ENCODE measurements at places on chromosomes 2 and 18. TPM values are rescaled to one million over a fixed set of nuclear protein-coding genes. Genes with fewer than 3 reads are reported as not detected.

IGFBP2 gene
- total RNA-seq = not detected

- no peak overlapping the region for H3K4me3 ChIP-seq
- no peaks in the 10 kb centered on the region for H3K36me3 ChIP-seq
- H3K27me3 ChIP-seq = peaks cover 27% of the 10 kb centered on the region
Measured at GRCh38 chr2:70930371-70931329, 5.0 kb upstream of the ATP6V1B1 start.

GRCh38 chr2:158975271-158975921, 7.0 kb downstream of the TANC1 start:
- H3K4me1 ChIP-seq = peaks cover 2% of the 10 kb centered on the region
- no peak overlapping the region for H3K27ac ChIP-seq
- no peak overlapping the region for H3K4me3 ChIP-seq
- peaks cover 53% of the 10 kb centered on the region for H3K27me3 ChIP-seq
- no peaks in the 10 kb centered on the region for H3K36me3 ChIP-seq

DNA sequence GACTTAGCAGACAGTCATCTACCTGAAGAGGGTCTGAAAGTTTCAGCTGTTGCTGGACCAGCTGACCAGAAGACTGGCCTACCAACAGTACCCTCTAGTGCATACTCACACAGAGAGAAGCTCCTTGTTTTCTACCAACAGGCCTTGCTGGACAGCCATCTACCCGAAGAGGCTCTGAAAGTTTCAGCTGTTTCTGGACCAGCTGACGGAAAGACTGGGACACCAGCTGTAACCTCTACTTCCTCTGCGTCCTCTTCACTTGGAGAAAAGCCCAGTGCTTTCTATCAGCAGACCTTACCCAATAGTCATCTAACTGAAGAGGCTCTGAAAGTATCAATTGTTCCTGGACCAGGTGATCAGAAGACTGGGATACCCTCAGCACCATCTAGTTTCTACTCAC, 63.2 kb downstream of the ALMS1 start:
- H3K27ac ChIP-seq = no peak overlapping the region
- H3K4me1 ChIP-seq = no peaks in the 10 kb centered on the region
- DNase-seq = no peak

EFEMP1 gene
- not detected for total RNA-seq

DNA sequence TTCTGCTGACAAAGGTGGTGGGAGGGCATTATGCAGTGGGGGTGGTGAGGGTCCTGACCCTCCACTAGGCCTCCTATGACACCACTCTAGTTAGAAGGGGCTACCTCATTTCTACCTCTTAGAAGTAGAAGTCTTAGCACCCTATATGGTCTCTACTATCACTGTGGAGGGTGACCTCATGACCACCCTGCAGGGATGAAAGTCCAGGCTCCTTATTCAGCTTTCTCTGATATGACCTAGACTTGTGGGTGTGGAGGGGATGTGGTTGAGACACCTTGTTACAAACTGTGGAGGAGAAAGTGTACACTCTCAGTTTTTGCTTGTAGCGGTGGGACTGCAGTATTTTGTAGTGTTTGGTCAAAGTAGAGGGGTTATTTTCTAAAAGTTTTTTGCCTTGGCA, 18.6 kb downstream of the TMEM182 start:
- H3K4me3 ChIP-seq = no peak overlapping the region
- no peak overlapping the region for H3K27ac ChIP-seq
- no peaks in the 10 kb centered on the region for H3K4me1 ChIP-seq
- H3K36me3 ChIP-seq = peaks cover 9% of the 10 kb centered on the region

DNA sequence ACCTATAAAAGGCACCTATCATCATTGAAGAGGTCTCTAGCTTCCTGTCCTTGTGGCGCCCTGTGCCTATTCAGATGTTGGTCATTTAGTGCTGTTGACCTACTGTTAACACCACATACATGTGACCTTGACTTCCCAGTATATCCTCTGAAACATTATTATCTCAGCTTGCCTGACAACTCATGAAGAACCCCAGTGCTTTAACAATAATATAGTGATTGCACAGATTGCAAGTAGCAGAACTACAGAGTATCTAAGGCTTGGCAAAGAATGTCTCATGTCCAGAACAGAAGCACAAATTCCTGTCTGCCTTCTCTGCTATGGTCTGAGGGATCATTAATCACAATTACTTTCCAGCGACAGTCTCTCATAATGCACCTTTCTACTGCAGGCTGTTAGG, 165.3 kb downstream of the LCLAT1 start:
- DNase-seq = no peak
- no peaks in the 10 kb centered on the region for H3K27me3 ChIP-seq
- H3K4me1 ChIP-seq = peaks cover 4% of the 10 kb centered on the region
- peaks cover 31% of the 10 kb centered on the region for H3K36me3 ChIP-seq
- H3K27ac ChIP-seq = no peak overlapping the region

IHH gene
- total RNA-seq = not detected

CIB4 gene
- not detected for total RNA-seq

GRCh38 chr2:173623438-173624319, 269.0 kb downstream of the CDCA7 start:
- no peaks in the 10 kb centered on the region for H3K4me1 ChIP-seq
- no peak for DNase-seq
- peaks cover 15% of the 10 kb centered on the region for H3K27me3 ChIP-seq
- H3K36me3 ChIP-seq = peaks cover 2% of the 10 kb centered on the region

- no peak for DNase-seq
- no peak overlapping the region for H3K27ac ChIP-seq
- no peaks in the 10 kb centered on the region for H3K36me3 ChIP-seq
- no peaks in the 10 kb centered on the region for H3K4me1 ChIP-seq
Measured at GRCh38 chr2:226334981-226335720, 464.5 kb downstream of the IRS1 start.

GRCh38 chr2:21607572-21607971, 483.8 kb downstream of the TDRD15 start:
- no peak overlapping the region for H3K27ac ChIP-seq
- no peaks in the 10 kb centered on the region for H3K4me1 ChIP-seq

- no peak overlapping the region for H3K4me3 ChIP-seq
- H3K27ac ChIP-seq = no peak overlapping the region
Measured at GRCh38 chr2:23523373-23524260, 138.6 kb downstream of the KLHL29 start.

- no peak overlapping the region for H3K4me3 ChIP-seq
- no peaks in the 10 kb centered on the region for H3K36me3 ChIP-seq
- no peak for DNase-seq
- H3K4me1 ChIP-seq = no peaks in the 10 kb centered on the region
- no peak overlapping the region for H3K27ac ChIP-seq
Measured at GRCh38 chr2:17122887-17123501, 395.2 kb downstream of the RAD51AP2 start.

DNA sequence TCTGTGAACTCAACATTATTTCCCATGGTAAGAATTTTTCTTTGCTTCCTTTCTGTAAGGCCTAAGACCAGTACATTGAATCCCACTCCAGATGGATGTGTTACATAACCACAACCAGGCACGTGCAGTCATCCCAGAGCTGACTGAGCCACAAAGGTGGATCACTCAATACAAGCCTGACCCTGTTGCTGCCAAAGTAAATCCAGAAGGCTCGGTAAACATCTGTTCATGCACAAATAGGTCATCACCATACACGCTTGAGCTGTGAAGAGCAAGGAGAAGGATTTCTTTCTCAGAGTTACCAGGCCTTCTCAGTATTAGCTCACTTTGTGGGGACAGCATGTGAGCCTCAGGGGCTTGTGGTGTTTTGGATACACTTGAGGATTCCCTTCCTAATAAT, 791.4 kb upstream of the FANCL start:
- H3K36me3 ChIP-seq = no peaks in the 10 kb centered on the region
- H3K27ac ChIP-seq = no peak overlapping the region
- H3K4me3 ChIP-seq = no peak overlapping the region
- DNase-seq = no peak
- peaks cover 1% of the 10 kb centered on the region for H3K27me3 ChIP-seq
- no peaks in the 10 kb centered on the region for H3K4me1 ChIP-seq

VIL1 gene
- total RNA-seq = not detected

- no peak overlapping the region for H3K27ac ChIP-seq
- DNase-seq = no peak
- peaks cover 5% of the 10 kb centered on the region for H3K27me3 ChIP-seq
- H3K4me3 ChIP-seq = no peak overlapping the region
- no peaks in the 10 kb centered on the region for H3K4me1 ChIP-seq
Measured at GRCh38 chr2:15930589-15931318, 9.6 kb upstream of the MYCN start.

- no peak for DNase-seq
- no peaks in the 10 kb centered on the region for H3K27me3 ChIP-seq
- peaks cover 8% of the 10 kb centered on the region for H3K36me3 ChIP-seq
- no peaks in the 10 kb centered on the region for H3K4me1 ChIP-seq
- H3K4me3 ChIP-seq = no peak overlapping the region
Measured at GRCh38 chr2:161332371-161332967, 24.2 kb downstream of the PSMD14 start.

GRCh38 chr2:7428454-7429204, 511.4 kb downstream of the RNF144A start:
- no peak for DNase-seq
- no peaks in the 10 kb centered on the region for H3K36me3 ChIP-seq
- peak overlapping the region; percentile 31 for H3K4me3 ChIP-seq
- no peaks in the 10 kb centered on the region for H3K27me3 ChIP-seq
- peak overlapping the region; percentile 81 for H3K27ac ChIP-seq
- H3K4me1 ChIP-seq = peaks cover 48% of the 10 kb centered on the region

MAL gene
- total RNA-seq = 116 TPM

- H3K27ac ChIP-seq = no peak overlapping the region
- H3K4me3 ChIP-seq = no peak overlapping the region
- H3K36me3 ChIP-seq = no peaks in the 10 kb centered on the region
Measured at GRCh38 chr18:1994471-1994870, 576.8 kb downstream of the METTL4 start.

MZT2B gene
- total RNA-seq = 217 TPM

- no peaks in the 10 kb centered on the region for H3K27me3 ChIP-seq
- H3K4me1 ChIP-seq = no peaks in the 10 kb centered on the region
- no peak overlapping the region for H3K4me3 ChIP-seq
- H3K27ac ChIP-seq = no peak overlapping the region
- DNase-seq = no peak
Measured at GRCh38 chr2:47221039-47221438, 65.9 kb upstream of the STPG4 start.

GRCh38 chr2:119814216-119814615, 54.5 kb downstream of the PTPN4 start:
- DNase-seq = no peak
- no peaks in the 10 kb centered on the region for H3K27me3 ChIP-seq
- peak overlapping the region; percentile 9 for H3K27ac ChIP-seq
- H3K4me1 ChIP-seq = peaks cover 37% of the 10 kb centered on the region

DNA sequence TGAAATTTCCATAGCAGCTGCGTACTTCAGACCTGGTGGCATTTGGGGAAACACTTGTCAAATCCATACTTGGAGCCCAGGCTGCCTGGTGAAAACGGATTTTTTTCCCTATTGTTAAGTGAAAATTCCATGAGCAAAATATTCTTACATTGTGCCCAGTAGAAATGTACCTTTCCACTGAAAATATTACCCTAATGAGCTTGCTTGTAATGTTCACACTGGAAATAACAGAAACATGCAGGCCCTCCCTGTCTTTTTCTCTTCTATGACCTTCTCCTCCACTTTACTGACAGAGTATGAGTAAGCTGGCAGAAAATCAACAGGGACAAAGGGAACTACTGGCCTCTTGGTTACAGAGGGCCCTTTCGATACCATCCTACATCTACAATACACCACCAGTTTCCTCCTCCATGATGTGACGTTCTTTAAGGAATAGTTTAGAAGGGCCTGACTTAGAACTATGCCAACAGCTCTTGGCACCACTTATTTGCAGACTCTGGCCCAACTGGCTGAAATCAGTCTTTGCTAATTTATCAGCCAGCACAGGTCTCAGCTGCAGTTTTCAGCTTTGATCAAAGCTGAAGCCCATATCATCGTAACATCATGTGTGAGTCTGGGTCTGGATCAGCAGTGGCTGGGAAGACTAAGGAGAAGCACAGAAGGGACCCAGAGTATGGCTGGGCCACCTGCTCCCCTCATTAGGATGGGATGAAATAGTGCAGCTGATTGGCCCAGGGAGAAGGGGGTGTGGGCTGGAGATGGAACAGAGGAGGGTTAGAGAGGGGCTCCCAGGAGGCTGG, 272.2 kb upstream of the ID2 start:
- H3K4me3 ChIP-seq = no peak overlapping the region
- H3K27ac ChIP-seq = no peak overlapping the region
- H3K36me3 ChIP-seq = no peaks in the 10 kb centered on the region
- peaks cover 1% of the 10 kb centered on the region for H3K27me3 ChIP-seq
- peaks cover 2% of the 10 kb centered on the region for H3K4me1 ChIP-seq

MARCO gene
- total RNA-seq = not detected

DNA sequence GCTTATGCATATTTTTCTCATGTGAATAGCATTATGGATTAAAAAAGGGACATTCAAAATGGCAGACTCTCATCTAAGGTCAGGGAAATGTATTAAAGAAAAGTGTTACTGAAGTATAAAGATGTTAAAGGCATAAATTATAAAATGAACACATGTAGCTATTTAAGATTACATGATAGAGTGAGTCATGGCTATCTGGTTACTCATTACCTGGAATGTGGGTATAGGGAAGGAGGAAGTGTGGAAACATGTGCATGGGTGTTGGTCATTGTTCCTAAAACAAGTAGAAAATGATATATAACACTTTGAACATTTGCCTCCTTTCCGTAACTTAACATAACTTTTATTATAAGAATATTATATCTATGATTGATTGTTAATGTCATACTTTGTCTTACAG, 66.4 kb downstream of the MYO1B start:
- DNase-seq = no peak
- no peaks in the 10 kb centered on the region for H3K36me3 ChIP-seq
- peaks cover 18% of the 10 kb centered on the region for H3K4me1 ChIP-seq
- H3K27ac ChIP-seq = no peak overlapping the region
- no peaks in the 10 kb centered on the region for H3K27me3 ChIP-seq

C2orf72 gene
- not detected for total RNA-seq

GRCh38 chr2:164903951-164904350, 51.4 kb downstream of the SLC38A11 start:
- H3K4me1 ChIP-seq = no peaks in the 10 kb centered on the region
- H3K27me3 ChIP-seq = no peaks in the 10 kb centered on the region
- no peak for DNase-seq

- peaks cover 21% of the 10 kb centered on the region for H3K27me3 ChIP-seq
- H3K4me1 ChIP-seq = no peaks in the 10 kb centered on the region
- no peak overlapping the region for H3K27ac ChIP-seq
- DNase-seq = no peak
- H3K4me3 ChIP-seq = no peak overlapping the region
- H3K36me3 ChIP-seq = no peaks in the 10 kb centered on the region
Measured at GRCh38 chr18:32438173-32438572, 32.5 kb downstream of the GAREM1 start.

DNA sequence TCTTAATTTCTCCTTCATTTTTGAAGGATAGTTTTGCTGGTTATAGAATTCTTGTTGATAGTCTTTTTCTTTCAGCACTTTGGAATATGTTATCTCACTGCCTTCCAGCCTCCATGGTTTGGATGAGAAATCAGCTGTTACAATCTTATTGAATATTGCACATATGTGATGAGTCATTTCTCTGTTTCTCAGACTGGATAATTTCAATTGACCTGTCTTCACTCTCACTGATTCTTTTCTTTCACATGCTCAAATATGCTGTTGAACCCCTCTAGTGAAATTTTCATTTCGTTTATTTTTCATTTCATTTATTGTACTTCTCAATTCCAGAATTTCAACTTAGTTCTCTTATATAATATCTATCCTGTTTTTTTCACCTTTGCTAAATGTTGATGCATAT, 22.2 kb downstream of the PDK1 start:
- H3K4me3 ChIP-seq = no peak overlapping the region
- DNase-seq = no peak
- peaks cover 13% of the 10 kb centered on the region for H3K4me1 ChIP-seq
- no peaks in the 10 kb centered on the region for H3K27me3 ChIP-seq
- H3K36me3 ChIP-seq = peaks cover 94% of the 10 kb centered on the region
- no peak overlapping the region for H3K27ac ChIP-seq

SETBP1 gene
- 1.6 TPM for total RNA-seq
